ENCODE measurements at places on chromosomes 2 and 18.

DNA sequence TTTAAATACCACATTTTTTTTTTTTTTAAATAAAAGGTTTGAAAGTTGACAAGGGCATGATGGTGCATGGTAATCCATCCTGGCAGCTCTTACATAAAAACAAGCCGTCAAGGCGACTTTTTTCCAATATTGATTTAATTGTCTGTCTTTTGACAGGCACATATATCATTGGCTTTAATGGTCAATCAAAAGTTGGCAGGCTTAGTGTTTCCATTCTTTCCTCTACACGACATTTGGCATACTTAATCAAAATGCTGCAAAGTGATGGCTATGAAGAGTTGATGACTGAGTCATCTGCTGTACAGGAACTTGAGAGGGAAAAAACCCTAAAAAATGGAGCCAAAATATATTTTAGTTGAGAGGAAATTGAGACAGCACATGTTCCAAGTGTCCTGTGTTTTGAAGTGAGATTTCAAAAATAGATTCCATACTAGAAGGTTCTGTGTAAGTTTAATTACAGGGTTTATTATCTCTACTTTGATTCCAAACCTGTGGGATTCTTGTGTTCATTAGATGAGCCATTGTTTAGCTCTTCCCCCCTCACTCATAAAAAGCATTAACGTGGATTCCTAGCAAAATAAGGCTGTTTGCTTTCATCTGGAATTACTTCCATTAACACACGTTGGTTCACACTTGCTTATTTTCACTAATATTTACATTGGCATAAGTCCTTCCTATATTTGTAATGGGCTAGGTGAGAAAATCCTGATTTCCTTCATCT lies 3.2 kb downstream of the TSHZ1 start:
- DNase-seq, result no peak

DNA sequence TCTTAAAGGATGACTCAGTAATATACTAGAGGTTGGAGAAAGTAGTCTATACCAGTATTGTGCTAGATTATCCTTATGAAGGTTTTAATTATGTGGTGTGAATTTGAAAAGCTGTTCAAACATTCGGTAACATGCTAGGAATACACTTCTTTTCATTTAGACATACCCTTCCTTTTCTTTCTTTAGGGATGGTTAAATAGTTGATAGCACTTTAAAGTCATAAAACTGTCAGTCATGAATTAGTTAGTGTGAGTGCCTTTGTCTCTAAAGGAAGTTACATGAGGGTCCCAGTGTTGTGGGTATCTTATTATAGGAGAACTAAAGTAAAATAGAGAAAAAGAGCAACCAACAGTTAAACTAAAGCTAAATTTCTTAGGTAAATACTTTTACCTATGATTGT lies 149.3 kb downstream of the CSRNP3 start:
- no peak for DNase-seq

GRCh38 chr2:56009758-56010458 lies 86.3 kb upstream of the EFEMP1 start:
- DNase-seq, result no peak

- DNase-seq, result no peak
These were observed 39.3 kb downstream of the MTCL1 start for GRCh38 chr18:8744656-8745055.

GRCh38 chr2:152245653-152246052 lies 70.1 kb upstream of the STAM2 start:
- no peak for DNase-seq

DNA sequence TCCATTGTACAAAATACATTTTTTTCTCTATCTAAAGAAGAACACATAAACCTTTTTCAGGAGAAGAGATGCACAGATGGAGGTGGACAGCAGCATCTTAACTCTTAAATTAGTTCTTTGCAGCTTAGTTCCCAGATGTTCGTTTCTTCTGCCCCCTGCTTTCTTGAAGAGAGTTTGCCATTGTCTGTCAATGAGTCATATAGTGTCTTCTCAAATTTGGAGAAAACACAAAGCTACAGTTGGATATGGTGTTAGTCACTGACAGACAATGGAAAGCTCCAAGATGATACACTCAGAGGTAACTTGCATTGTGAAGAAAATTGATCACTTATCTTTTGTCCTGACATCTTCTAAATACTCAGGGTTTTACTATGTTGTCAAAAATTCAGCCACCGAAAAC lies 48.8 kb upstream of the TMEFF2 start:
- no peak for DNase-seq

DNA sequence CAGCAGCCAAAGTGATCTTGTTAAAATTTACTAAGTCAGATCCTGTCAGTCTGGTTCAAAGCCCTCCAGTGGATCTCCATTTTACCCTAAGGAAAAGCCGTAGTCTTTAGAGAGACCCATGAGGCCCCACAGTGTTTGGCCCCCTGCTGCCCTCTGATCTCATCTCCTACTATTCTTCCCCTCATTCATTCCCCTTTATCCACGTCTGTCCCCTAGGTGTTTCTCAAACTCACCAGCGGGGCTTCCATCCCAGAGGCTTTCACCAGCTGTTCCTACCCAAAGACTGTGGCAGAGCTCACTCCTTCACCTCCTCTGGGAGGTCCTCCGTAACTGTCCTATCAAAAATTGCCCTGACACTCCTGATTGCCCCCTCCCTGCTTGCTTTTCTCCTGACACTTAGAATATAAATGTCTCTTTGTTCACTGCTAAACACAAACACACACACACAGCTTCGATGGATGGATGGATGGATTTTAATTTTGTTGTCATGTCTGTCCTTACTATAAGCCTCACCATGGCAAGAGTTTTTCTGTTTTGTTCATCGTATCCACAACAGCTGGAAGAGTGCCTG lies 26.1 kb downstream of the LIMS1 start:
- no peak for DNase-seq

DNA sequence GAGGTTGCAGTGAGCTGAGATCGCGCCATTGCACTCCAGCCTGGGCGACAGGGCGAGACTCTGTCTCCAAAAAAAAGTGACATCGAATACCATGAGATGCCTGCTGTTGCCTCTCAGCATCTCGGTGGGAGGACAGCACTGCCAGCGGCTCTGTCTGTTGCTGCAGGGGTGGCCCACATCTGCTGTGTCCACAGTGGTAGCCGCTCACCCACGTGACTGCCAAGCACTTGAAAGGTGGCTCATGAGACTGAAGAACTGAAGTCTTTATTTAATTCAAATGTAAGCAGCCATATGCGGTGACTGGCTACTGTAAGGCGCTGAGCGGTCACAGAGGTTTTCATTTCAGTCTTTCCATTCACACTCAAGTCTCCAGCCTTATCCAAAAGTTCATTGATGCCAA lies 25.8 kb downstream of the IMPA2 start:
- DNase-seq, result no peak

GRCh38 chr18:10481831-10482230 lies 27.4 kb downstream of the APCDD1 start:
- no peak for DNase-seq

- DNase-seq, result no peak
These were observed 7.0 kb downstream of the ERLEC1 start for GRCh38 chr2:53793821-53794220.

GRCh38 chr2:143433840-143434239 lies 304.6 kb downstream of the ARHGAP15 start:
- no peak for DNase-seq

GRCh38 chr18:60503199-60503598 lies 130.6 kb upstream of the MC4R start:
- DNase-seq, result no peak

GRCh38 chr2:170743530-170744239 lies 26.5 kb upstream of the ERICH2 start:
- DNase-seq, result no peak

- no peak for DNase-seq
These were observed 3.9 kb upstream of the IL1R2 start for GRCh38 chr2:101987832-101988231.

DNA sequence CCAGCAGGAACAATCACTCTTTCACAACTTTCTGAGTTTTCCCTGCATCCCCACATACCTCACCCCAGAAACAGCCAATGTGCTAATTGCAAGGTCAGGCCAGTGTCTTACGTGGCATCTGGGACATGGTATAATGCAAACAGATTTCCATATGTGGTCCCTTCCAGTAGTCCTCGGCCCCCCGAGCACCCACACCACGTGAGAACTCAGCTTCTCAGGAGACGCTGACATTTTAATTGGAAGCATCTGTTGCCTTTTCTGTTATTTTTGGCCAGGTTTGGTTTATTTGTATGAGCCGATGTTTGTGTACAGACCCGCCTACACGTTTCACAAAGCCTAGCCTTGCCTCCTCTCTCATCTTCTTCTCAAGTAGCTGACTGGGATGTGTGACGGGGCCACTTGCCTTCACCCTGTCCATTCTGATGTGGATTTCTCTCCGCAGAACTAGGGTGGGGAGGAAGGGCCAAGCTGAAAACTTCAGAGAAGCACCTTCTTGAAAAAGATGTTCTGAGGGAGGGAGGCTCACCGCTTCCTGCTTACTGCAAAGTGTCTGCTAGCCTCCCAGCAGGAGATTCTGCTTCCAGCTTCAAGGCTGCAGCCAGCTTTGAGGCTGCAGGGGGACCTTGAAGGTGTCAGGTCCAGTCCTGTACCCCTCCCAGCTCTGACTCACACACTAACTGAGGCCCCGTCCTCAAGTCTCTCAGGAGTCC lies 109.6 kb upstream of the SLC14A2 start:
- DNase-seq, result no peak

DNA sequence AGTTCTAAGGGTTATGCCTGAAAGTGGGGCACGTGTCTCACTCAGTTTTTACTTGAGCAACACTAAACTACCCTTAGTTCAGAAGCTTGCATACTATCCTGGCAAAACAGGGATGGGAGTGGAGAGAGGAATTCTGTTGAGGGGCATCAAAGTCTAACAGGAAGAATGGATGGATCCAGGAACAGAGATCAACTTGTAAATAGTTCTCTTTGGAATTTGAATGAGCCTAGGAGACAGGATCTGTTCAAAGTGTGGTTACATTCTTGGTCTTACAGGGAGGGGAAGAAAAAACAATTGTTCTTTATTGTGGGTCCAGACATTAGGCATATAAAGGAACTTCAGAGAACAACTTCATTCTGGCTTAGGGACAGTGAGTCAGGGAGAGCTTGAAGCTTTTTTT lies 560.2 kb downstream of the CNTNAP5 start:
- no peak for DNase-seq

- peak; percentile 89 for DNase-seq
These were observed 72.0 kb upstream of the TMEM178A start for GRCh38 chr2:39593439-39594393.

- DNase-seq, result no peak
These were observed 32.7 kb downstream of the VSNL1 start for GRCh38 chr2:17573085-17573803.

- no peak for DNase-seq
These were observed 2.9 kb downstream of the ANKMY1 start for GRCh38 chr2:240554767-240555493.

- no peak for DNase-seq
These were observed 16.7 kb downstream of the LHCGR start for GRCh38 chr2:48738806-48739205.

- DNase-seq, result no peak
These were observed 50.4 kb upstream of the NABP1 start for GRCh38 chr2:191627518-191627917.

- no peak for DNase-seq
These were observed 117.1 kb upstream of the SERTAD2 start for GRCh38 chr2:64770781-64771334.

DNA sequence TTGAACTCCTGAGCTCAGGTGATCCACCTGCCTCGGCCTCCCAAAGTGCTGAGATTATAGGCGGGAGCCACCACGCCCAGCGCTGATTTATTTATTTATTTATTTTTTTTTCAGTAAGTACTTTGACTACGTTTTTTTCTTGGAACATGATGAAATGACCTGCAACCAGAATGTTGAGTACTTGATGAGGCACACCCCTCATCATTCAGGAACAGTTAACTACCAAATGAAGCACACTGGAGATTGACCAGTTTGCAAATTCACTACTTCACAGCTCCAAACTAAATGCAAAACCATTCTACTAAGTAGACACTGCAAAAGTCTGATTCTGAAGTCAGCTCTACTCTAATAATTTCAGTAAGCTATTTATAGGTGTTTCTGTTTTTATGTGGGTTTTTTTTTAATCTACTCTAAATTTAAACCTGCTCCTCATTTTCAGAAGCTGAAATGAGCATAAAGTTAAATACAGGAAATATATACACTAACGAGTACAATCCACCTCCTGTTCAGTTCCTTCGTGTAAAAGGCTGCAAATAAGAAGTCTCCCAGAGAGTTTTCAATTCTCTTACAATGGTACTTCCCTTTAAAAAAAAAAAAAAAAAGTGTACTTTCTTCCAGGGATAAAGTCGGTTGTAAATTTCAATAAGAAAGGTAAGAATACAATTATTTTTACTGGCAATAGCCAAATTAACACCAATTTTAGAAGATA lies 1.4 kb downstream of the GFPT1 start:
- DNase-seq, result no peak

DNA sequence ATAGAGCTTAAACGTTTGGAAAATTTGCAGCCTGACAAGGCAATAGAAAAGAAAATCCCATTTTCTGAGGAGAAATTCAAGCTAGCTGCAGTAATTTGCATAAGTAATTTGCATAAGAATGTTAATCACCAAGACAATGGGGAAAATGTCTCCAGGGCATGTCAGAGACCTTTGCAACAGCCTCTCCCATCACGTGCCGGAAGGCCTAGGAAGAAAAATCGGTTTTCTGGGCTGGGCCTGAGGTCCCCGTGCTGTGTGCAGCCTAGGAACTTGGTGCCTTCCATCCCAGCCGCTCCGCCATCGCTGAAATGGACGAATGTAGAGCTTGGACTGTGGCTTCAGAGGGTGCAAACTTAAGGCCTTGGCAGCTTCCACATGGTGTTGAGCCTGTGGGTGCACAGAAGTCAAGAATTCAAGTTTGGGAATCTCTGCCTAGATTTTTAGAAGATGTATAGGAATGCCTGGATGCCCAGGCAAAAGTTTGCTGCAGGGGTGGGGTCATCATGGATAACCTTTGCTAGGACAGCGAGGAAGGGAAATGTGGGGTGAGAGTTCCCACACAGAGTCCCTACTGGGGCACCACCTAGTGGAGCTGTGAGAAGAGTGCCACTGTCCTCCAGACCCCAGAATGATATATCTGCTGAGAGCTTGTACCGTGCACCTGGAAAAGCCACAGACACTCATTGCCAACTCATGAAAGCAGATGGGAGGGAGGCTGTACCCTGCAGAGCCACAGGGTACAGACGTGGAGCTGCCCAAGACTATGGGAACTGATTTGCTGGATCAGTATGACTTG lies 164.6 kb downstream of the GULP1 start:
- DNase-seq, result no peak

DNA sequence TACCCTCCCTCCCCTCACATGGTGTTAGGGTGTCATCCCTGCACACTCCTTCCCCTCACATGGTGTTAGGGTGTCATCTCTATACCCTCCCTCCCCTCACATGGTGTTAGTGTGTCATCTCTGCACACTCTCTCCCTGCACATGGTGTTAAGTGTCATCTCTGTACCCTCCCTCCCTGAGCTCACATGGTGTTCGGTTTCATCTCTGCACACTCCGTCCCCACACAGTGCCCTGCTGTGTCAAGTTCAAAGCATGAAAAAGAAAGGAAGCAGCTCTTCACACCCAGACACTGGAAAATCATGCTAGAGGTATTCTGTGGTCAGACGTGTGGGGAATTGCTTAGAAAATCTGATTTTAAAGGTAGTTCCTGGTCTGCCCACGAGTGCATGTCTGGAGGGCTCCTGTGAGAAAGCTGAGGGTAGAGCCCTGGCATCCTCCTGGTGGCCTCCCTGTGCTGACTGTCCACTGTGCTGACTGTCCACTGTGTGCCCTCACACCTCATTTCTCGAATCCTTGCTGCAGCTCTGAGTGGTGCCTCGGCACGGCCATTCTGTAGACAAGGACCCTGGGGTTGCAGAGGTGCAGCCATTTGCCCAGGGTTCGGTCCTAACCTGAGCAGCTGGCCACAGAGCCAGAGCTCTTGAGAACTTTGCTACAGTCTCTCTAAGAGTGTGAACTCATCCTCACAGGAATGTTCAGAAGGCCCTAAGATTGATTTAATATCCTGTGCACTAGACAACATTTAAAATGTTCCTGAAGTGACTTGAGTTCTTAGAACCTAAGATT lies 69.1 kb upstream of the NFATC1 start:
- no peak for DNase-seq
